ENCODE measurements at places on chromosomes 4 and X.

DNA sequence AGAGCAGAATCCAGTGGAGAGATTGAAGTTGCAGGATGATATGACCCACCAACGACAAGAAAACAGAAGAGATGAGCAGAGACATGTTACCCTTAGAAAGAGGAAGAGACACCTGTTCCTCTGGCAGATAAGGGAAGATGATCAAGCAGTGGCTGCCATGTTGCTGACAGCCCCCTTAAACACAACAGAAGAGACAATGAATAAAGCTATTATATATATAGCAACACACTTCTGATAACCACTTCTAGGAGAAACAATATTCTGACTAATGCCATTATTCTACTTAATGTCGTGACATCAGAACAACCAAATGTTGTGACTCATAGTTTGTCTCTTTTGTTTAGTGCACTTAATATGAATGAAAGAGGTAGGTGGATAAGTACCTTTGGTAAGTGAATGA lies 44.9 kb downstream of the SH3RF1 start:
- DNase-seq, result no peak

- DNase-seq, result no peak
These were observed 69.7 kb upstream of the TFDP3 start for GRCh38 chrX:133287860-133288259.

GRCh38 chrX:131649741-131650140 lies 105.9 kb downstream of the OR13H1 start:
- DNase-seq, result no peak

- no peak for DNase-seq
These were observed 170.9 kb downstream of the APBB2 start for GRCh38 chr4:41043465-41043864.

GRCh38 chr4:4226606-4227438 lies at the start of gene OTOP1:
TSS of gene OTOP1 (minus strand) at chr4:4226929. CDS start at chr4:4226864, 65 bp downstream.
- no peak for DNase-seq

DNA sequence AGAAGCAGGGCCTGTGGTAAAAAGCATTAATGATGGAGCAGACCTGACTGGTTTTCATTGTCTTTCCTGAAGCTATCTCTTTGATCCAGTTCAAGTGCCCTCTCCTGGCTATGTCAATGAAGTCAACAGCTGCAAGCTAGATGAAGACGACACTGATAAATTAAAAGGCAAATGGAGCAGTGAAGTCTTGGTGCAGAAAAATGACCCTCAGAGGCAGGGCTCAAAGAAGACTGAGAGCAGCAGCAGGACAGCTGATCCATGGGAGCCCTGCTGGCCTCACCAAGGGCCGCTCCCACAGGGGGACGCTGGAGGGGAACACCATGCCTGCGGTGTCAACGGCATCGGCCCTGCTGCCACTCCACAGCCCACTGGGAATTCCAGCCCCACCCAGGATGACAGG lies 96.2 kb downstream of the RELL1 start:
- no peak for DNase-seq
